Activated naive CD4-positive, alpha-beta T cell treated with anti-CD3 and anti-CD28 coated beads, Interleukin-2, amount 50 U/mL, for 16 hours (primary cell): ENCODE measurements at places on chromosomes 11 and 22.
A peak's percentile ranks its signal among the peaks of the same experiment; 100 is the strongest.

GRCh38 chr11:128421577-128422330 lies 165.6 kb downstream of the ETS1 start:
- no peak for DNase-seq

DNA sequence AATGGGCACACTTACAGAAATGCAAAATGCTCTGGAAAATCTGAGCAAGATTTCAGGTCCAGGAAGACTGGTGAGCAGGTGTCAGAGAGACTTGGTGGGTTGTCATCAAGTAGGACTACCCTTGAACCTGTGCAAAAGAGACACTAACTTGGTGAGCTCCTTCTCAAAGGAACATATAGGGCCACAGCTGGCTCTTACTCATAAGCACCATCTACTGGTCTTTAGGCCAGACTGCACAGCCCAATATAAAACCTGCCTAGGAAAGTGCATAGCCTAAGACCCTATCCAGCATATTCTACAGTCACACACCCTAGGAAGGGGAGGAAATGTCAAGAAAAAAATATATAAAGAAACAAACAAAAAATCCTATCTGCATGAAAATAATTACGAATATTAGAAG lies 18.2 kb upstream of the OR10W1 start:
- DNase-seq = no peak

DNA sequence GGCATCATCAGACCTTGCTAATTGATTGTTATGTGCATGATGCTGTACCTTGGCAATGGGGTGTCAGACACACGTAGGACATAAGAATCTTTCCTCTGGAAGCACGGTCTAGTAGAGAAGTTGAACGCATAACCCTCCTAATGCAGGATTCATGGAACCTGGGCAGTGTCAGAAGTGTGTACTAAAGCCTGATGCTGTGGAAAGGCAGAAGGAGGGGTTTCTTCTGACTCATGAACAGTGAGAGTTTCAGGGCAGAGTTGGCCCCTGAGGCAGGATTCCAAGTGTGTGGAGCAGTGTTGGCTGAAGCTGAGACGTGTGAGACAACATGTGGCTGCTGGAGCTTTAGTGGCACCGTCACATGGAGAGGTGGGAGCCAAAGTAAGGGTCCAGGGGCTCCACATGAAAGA lies 3.5 kb downstream of the PANX1 start:
- DNase-seq = no peak

DNA sequence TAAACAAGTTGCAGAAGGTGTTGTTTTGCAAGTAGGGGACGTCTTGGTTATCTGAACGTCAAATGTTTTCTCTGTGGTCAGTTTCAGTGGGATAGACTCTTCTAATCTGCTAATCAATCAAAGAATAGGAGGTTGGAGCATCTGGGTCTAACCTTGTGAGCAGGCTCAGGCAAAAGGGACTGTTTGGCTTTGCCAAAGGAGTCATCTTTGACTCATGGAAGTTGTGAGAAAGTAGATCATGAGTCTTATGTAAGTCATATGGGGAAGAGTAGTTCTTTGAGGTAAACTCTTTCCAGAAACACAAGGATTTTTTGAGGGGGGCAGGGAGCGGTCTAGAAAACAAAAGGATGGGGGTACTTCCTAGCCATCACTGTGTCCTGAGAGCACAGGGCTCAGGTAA lies 27.1 kb upstream of the TOP3B start:
- DNase-seq = no peak

- DNase-seq = no peak
Measured at GRCh38 chr11:30346068-30346688, 23.3 kb downstream of the ARL14EP start.

GRCh38 chr11:86699040-86699791 lies 26.8 kb upstream of the ME3 start:
- no peak for DNase-seq

GRCh38 chr11:112388496-112388895 lies 127.8 kb upstream of the PLET1 start:
- DNase-seq = no peak

DNA sequence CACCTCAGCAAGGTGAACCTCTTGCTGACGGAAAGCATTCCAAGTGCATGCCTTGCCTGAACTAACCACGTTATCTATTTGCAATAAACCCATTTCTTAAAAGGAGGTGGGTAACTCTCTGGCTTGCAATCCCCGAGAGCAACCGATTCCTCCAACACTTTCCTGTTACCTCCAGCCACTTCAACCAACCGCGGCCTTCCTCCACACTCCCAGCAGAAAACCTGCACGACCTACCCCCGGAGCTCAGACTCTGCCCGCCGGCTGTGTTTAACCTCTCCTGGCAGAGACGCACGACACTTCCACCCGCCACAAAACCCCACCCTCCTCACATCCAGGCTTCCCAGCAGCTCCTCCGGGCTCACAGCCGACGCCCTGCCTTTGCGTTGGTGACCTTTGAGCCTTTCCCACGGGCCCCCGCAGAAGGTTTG lies 708 bp downstream of the SCO2 start:
- no peak for DNase-seq

- no peak for DNase-seq
Measured at GRCh38 chr11:108019870-108020540, 11.3 kb downstream of the CUL5 start.

DNA sequence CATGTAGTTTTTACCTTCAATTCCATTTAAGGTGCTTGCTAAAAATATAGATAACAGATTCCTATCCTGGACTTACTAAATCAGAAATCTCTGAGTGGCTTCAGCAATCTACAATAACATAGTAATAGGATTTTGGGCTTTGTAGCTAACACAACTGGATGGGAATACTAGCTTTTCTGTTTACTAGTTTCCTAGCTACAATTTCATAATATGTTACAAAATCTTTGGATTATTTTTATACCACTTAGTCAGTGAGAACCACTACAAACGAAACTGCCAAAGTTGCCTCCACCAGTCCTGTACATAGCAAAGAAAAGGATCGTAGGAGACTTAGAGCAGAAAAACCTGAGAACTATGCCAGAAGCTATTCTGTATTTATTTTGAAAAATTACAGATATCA lies 87.7 kb upstream of the ANO3 start:
- DNase-seq = no peak

DNA sequence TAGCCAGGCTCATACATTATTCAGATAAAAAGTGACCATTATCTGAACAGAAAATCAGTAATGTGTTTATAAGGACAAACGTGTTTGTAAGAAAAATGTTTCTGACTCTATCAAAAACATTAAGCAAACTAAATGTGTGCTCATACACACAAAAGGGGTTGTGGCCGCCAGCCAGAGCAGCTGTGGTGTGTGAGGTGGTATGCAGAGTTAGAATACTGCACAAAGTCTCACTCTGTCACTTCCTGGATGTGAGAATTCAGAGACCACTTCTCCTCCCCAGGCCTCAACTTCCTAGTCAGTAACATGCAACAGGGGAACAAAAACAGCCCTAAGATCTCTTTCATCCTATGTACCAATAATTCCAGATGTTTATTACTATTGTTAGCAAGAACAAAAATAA lies 9.4 kb downstream of the OR5B21 start:
- DNase-seq = no peak

- no peak for DNase-seq
Measured at GRCh38 chr11:60349990-60350389, 22.9 kb downstream of the MS4A6E start.

DNA sequence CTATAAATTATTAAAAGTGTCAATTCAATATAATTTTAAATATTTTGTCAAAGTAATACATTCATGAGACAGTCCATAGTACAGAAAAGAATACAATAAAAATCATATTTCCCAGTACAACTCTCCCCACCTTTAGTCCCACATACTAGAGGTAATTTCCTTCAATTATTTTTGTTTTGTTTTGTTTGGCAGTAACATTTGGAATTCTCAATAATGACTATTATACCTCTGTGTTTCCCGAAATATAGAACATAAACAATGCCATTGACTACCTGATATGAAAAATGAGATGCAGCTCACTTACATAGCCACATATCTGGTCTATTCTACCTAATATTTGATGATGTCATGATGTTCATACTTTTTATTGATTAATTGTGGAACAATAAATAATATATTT lies 24.4 kb upstream of the CASP4 start:
- DNase-seq = no peak

GRCh38 chr11:115148101-115148500 lies 356.1 kb downstream of the CADM1 start:
- no peak for DNase-seq

GRCh38 chr11:122882857-122883645 lies 492 bp downstream of the JHY start:
- DNase-seq = peak; percentile 58

DNA sequence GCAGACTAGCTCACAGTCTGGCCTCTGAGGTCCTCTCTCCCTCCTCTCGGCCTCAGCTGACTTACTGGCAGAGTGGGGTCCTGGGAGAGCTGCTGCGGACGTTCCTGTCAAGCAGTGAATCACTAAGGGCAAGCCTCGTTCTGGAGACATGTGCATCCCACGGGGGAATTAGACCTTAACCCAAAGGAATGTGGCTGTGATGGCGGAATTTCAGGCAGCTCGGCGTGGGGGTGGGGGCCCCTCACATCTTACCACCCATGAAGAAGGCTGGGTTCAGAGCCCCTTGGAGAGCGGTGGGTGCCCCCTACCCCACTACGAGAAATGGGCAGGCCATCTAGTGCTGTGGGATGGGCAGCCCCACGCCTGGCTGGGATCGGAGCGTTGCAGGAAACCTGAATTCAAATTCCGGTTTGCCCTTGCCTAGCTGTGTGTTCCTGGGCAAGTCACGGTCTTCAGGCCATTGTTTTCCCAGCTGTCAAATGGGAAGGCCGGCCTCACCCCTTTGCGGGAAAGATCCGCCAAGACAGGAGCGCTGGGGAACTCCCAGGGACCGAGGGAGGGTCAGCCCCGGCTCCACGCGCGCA lies 554 bp downstream of the LRRC32 start:
- no peak for DNase-seq

GRCh38 chr11:12358302-12359188 lies 18.8 kb upstream of the PARVA start:
- DNase-seq = no peak

DNA sequence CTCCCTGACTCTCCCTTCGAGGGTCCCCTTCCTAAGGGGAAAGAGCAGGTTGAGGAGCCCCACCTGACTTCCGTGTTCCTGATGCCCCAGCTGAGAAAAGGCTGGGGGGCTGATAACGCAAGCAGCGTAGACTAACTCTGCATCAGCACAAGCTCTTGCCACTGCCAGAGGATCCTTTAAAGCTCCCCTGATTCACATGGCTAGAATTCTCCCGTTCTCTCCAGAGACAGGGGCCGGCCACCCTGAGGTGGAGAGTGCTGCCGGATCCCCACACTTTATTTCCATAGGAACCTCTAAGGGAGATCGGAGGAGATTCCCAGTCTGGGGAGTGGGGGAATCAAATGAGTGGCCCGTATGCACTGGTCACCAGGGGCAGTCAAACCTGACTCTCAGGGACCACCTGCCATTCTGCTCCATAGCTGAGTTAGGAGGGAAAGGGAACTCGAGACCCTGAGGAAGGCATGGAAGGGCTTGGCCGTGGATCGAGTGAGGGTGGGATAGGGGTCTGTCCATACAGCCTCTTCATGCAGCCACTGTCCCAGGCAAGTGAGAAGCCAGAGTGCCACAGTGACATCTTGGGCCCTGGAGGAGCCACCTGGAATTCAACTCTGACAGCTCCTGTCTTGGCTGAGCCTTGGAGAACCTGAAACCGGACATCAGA lies 1.4 kb upstream of the VSIG10L2 start:
- DNase-seq = no peak

- no peak for DNase-seq
Measured at GRCh38 chr11:50073113-50074105, 40.7 kb downstream of the OR4C45 start.

GRCh38 chr11:27060816-27061460 lies 20.3 kb downstream of the BBOX1 start:
- no peak for DNase-seq

- peak; percentile 68 for DNase-seq
Measured at GRCh38 chr22:22787786-22788459, 99.7 kb upstream of the IGLL5 start.

- no peak for DNase-seq
Measured at GRCh38 chr22:22693531-22693884, 49.1 kb downstream of the GGTLC2 start.

- DNase-seq = no peak
Measured at GRCh38 chr22:39490966-39491680, 11.0 kb upstream of the MIEF1 start.

DNA sequence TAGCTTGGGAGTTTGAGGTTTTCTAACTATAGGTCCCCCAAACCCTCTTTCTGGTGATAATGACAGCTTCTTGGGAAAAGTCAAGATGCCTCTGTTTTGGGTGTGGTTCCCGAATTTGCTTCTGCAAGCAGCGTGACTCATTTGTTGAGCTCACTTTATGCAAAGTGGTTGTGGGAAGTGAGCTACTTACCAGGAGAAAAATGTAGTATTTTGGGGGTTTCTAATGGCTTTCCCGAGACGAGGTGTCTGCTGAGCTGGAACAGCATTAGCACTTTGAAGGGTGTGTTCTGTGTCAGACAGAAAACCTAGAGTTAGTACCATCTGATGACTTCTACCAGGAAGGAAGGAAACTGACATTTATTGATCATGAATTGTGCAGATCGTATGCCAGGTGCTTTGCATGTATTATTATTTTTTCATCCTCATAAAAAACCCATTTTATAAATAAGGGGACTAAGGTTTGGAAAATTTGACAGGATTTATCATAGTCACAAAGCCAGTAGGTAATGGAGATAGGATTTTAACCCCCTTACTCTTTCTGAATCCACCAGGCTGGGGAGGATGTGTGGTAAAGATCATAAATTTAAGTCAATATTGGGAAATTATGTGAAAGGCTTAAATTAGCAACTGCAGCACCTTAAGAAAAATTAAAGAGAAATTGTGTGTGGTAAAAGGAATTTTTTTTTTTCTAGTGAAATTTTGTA lies 108.8 kb upstream of the CD44 start:
- DNase-seq = no peak

- DNase-seq = no peak
Measured at GRCh38 chr22:36351921-36352802, 35.6 kb downstream of the MYH9 start.

GRCh38 chr22:47248925-47249324 lies 486.5 kb downstream of the TBC1D22A start:
- no peak for DNase-seq

- DNase-seq = no peak
Measured at GRCh38 chr22:43438666-43439347, 27.0 kb downstream of the MPPED1 start.

- no peak for DNase-seq
Measured at GRCh38 chr11:70608568-70609470, 210.5 kb downstream of the CTTN start.

DNA sequence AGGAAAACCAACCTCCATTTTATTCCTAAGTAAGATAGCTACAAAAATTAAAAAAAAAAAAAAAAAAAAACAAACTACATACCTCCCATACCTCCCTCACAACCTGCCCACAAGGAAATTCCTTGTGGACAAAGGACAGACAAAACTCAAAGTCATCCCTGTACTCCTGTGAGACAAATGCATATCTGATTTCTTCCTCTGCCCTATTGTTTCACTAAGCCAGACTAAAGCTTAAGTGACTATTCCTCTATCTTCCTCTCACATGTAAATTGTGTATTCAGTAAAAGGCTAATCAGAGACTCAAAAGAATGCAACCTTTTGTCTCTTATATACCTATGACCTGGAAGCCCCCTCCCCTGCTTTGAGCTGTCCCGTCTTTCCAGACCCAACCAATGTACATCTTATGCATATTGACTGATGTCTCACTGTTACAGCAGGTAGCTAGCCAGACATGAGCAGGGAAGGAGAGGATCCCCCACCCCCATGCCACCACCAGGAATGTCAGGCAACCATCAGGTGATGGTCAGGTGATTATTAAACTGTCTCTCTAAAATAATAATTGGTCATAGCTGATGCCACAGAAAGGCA lies 289.4 kb downstream of the SBF2 start:
- DNase-seq = no peak

GRCh38 chr11:112773264-112773663 lies 188.0 kb upstream of the NCAM1 start:
- no peak for DNase-seq
